ENCODE measurements at places on chromosomes 13 and 19.

DNA sequence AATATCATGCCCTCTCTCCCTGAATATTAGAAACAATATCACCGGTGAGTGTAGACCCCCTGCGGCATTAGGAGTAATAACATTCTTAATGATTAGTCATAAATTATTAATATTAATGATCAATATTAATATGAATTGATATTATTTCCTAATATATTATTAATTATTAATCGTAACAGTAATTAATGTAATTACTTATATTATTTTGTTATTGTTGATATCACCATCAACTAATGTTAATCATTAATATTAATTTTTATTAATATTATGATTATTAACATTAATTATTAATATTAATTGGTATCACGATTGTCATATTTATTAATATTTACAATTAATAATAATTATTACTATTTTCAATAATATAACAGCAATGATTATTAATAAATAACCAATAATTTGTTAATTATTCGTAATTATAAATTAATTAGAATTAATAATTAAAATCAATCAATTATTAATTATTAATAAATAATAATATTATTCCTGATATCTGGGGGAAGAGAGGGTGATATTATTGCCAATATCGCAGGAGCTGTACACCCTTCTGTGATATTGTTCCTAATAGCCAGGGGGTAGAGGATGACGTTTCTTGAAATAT is 528.8 kb upstream of the PCDH20 start:
- DNase-seq, result no peak

DNA sequence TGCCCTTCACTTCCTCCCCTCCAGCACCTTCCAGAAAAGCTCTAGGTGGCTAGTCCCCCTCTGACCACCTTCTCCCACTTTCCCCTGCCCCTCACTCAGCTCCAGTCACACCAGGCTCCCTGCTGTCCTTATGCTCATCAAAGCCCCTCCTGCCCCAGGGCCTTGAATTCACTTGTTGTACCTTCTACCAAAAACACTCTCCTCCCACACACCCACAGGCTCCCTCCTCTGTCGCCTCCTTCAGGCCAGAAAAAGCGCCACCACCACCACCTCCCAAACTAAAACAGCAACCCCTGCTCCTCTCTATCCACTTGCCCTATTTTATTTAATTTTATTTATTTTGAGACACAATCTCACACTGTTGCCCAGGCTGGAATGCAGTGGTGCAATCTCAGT is 4.8 kb upstream of the CEACAM16 start:
- DNase-seq, result no peak

DNA sequence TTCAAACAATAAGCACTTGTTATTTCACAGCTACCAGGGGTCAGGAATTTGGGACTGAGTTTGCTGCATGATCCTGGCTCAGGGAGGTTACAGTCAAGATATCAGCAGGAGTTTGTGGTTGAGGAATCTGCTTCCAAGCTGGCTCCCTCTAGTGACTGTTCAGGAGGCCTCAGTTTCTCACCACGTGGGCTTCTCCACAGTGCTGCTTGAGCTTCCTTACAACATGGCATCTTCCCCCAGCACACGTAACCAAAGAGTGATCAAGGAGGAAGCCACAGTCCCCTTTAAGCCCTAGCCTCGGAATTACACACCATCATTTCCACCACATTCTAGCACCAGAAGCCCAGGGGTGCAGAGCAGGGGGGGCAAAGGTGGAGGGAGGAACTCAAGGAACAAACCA is 28.8 kb downstream of the CELF5 start:
- DNase-seq, result no peak

GRCh38 chr13:75481176-75482069 is 546 bp downstream of the TBC1D4 start:
- DNase-seq, result no peak

Data from DMS 273 treated with DMSO at 0.1 percent for 48 hours (cell line).